NCI-H1436 treated with DMSO at 0.1 percent for 48 hours (cell line): ENCODE measurements at places on chromosomes 12 and 14.

DNA sequence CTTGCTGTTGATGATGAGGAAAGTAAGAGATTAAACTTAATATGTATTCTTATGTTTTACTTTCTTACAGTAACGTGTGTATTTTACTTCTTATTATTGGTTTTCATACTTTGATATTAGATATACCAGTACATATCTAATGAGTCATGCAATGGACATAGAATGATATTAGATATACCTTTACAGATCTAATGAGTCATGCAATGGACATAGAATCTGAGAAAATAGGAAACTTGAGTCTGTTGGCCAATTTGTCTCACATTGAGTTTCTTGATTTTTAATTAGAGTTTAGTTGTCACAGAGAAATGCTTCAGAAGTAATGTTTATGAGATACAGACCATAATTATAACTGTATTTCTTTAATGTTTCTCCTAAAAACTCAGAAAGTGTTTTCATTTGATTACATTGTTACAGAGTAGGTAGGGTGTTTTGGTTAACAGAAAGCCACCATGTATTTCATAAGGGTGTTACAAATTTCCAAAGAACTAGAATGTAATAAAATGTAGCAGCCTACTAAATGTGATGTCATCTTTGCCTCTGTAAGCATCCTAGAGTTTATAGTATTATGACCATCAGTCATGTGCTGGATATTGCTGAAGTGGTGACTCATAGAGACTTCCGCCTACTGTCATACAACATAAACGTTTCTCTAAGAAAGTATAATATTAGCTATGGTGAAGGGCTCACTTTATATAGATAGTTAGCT lies 3.0 kb downstream of the GAS2L3 start:
- no peak for DNase-seq

- DNase-seq: no peak
Measured at GRCh38 chr12:50082644-50083043, 2.5 kb upstream of the SMARCD1 start.

GRCh38 chr14:89902881-89903280 lies 51.6 kb downstream of the EFCAB11 start:
- DNase-seq: no peak

DNA sequence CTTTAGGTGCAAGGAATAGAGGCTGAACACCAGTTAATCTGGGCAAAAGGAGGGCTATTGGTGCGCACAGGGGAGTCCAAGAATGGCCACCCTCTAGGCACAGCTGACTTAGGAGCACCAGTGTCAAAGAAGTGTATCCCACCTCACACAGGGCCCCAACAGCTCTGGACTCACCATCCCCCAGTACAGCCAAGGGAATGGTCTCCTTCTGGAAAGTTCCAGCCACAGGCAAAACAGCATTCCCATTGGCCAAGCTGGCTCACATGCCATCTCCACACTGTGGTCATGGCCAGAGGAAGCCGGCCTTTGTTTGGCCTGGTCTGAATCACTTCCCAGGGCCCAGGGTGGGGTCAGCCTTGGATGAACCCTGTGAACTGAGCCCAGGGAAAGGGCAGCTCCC lies 120.1 kb downstream of the DICER1 start:
- DNase-seq: no peak

DNA sequence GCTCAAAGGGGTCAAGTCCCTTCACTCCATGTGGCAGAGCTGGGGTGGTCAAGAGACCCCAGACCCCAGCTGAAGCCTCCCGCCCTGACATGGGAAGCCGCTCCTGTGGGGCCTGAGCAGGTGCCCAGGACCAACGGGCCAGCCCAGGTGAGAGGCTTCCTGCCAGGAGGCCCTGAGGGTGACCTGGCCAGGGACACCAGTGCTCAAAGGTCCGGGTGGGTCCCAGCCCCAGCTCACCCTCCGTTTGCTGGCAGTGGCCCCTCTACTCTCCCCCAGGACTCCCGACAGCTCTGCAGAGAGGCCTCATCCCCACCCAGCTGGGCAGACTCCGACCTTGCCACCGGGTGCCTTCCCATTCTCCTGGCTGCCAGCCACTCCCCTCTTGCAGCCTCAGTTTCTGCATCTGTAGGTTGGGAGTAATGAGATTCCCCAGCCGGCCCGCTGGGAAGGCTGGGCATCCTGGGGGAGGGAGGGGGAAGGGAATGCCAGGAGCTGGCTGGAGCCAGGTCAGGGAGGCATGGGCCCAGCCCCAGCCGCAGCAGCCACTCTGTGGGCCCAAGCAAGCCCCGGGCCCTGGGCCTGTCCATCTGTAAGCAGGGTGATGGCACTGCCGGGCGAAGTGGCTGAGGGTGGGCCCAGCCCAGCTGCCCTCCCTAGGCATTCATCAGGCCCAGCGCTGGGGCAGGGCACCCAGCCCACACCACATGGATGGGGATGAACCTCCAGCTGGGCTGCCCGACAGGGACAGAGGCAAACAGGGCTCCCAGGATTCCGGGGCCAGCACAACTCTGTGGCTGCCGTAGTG lies 10.3 kb upstream of the INF2 start:
- DNase-seq: no peak

GRCh38 chr14:102424923-102425322 lies 62.2 kb downstream of the TECPR2 start:
- DNase-seq: no peak

DNA sequence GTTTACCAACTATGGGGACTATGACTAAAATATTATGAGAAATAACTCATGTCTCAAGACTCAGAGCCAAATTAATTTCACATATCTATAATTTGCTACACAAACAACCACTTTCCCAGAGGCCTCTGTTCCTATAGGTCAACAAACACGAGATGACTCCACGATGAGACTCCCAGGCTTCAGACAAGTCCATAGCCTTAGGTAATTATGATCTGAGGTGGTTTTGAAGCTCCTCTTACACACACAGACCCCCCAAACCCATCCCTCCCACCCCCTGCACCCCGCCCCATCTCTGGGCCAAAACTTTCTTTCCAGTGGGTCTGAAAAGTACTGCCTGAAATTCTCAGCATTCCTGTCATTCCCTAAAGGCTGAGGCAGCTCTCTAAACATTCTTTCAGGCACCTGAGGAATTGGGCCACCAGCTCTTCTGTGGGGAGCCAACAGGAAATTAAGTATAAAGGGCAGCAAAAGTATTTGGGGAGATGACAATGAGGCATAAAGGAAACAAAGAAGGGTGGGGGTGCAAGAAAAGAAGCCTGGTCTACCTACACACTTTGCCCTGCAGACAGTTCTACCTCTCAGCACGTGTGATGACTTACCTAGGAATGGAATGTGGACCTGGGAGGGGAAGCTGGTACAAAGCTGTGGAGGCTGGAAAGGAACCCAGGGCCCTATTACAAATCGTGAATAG lies 143.6 kb downstream of the PAWR start:
- no peak for DNase-seq

GRCh38 chr14:50559990-50560930 lies at the start of gene ATL1:
ATL1 (plus strand) TSS chr14:50560145; CDS start chr14:50560266, 121 bp downstream.
- no peak for DNase-seq

- DNase-seq: no peak
Measured at GRCh38 chr12:116926283-116927243, 15.8 kb downstream of the FBXW8 start.

- DNase-seq: no peak
Measured at GRCh38 chr12:122981036-122981471, 573 bp downstream of the ARL6IP4 start.

GRCh38 chr14:101514136-101514535 lies 47.2 kb upstream of the DIO3 start:
- DNase-seq: no peak

DNA sequence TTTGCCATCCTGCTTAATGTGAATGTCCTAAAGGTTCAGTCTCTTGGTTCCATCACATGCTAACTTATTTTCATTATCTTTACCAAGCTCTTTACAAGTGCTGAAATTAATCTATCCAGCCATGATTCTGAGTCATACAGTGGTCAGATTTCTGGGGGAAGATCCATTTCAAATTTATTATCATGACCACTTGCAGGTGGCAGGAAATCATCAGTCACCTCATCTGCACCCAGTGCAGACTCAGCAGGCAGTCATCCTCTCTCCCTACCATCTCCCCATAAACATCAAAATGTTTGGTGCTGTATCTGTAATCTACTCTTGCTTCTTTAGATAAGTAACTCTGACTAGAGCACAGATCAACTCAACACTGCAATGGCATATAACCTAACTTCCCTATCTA lies 23.5 kb downstream of the ATG14 start:
- no peak for DNase-seq

DNA sequence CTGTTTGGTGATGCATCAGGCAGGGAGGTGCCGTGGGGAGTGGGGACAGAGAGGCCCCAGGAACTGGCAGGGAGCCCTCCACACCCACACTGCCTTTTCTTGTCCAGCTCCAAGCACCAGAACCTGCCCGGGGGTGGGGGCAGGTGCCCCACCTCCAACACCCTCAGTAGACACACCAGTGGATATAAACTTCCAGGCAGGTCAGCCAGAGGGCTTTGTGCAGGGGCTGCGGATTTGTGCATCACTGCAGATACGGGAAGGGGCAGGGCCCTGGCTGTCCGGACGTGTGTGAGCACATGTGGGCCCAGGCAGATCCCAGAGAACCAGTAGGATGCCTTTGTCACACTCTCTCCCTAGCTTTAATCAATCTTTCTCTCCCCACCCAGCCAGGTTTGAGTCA lies 1.3 kb upstream of the TGM1 start:
- no peak for DNase-seq

DNA sequence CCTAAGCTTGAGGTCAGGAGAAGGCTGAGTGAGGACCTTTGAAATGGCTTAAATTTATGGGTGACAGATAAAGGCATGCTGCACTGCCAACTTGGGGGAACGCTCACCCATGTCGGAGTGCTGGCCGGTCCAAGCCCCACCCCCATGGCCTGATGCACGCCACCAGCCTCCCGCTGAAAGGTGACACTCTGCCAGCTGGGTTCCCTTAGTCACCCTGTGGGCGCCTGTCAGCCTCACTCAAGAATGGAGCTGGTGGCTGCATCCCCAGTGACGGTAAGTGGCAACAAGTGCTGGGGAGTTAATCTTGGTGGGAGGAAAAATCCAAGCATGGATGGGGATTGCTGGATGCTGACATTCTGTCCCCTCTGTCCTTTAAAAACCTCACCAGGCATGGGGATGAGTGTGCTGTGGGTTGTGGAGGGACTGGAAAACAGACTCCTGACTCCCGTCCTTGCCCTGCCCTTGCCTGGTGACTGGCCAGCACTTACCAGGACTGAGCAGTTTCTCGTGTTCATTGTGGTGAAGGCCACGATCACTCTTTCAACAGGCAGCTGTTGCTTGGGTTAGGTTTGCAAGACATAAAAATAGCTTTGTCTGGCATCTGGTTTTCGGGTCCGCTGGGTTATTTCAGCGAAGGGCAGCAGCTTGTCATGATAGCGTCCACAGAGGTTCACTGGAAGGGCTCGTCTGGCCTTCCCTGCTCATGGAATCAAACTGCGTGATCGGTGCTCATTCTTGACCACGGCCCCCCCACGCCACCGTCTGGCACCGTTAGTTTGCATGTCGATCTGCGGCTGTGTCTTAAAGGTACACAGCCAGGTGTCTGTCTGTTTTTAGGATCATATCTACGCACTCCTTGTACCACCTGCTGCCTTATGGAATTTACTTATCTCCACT lies 15.0 kb downstream of the ACACB start:
- no peak for DNase-seq
